ENCODE measurements at places on chromosomes 5 and 9.

GRCh38 chr9:79257228-79257781 lies 314.5 kb upstream of the TLE4 start:
- DNase-seq, result no peak

- no peak for DNase-seq
Measured at GRCh38 chr5:58804291-58804690, 221.4 kb downstream of the RAB3C start.

GRCh38 chr9:81827616-81828296 lies 100.5 kb upstream of the SPATA31D4 start:
- DNase-seq, result no peak

GRCh38 chr9:20085842-20086241 lies 297.0 kb upstream of the SLC24A2 start:
- no peak for DNase-seq

DNA sequence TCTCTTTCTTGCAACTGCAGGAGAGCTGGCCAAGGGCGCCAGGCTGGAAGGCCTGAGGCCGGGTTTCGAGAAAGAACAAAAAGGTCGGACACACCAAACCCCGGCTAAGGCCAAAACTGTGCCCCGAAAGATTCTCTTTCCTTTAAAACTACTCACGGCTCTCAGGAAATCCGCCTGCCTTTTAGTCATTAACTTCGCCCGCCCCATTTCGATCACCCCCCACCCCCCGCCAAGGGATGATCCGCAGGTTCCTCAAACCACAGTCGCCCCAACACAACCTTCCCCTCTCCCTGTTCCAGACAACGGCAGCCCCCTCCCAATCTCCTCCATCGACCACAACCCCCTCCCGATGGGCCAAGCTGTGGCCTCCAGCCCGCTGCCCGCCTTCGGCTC lies 536 bp downstream of the FEM1C start:
- no peak for DNase-seq

GRCh38 chr5:94748212-94748611 lies 129.7 kb downstream of the SLF1 start:
- no peak for DNase-seq

- no peak for DNase-seq
Measured at GRCh38 chr9:129220771-129221170, 42.7 kb upstream of the IER5L start.

Data from stimulated activated naive CD8-positive, alpha-beta T cell treated with anti-CD3 and anti-CD28 coated beads, Interleukin-15, amount 100 ng/mL, for 72 hours (primary cell).